Adrenal gland (tissue), 19 donors: ENCODE measurements at places on chromosomes 7 and 10. TPM values are rescaled to one million over a fixed set of nuclear protein-coding genes. Genes with fewer than 3 reads are reported as not detected.

H2BK1 gene
- not detected for total RNA-seq

GRCh38 chr10:89702121-89702480 lies 711 bp downstream of the KIF20B start:
- DNase-seq = no peak
- no peaks in the 10 kb centered on the region for H3K36me3 ChIP-seq
- peaks cover 13% of the 10 kb centered on the region for H3K4me1 ChIP-seq
- peak overlapping the region; percentile 70 for H3K4me3 ChIP-seq
- no peak overlapping the region for H3K27ac ChIP-seq

DNA sequence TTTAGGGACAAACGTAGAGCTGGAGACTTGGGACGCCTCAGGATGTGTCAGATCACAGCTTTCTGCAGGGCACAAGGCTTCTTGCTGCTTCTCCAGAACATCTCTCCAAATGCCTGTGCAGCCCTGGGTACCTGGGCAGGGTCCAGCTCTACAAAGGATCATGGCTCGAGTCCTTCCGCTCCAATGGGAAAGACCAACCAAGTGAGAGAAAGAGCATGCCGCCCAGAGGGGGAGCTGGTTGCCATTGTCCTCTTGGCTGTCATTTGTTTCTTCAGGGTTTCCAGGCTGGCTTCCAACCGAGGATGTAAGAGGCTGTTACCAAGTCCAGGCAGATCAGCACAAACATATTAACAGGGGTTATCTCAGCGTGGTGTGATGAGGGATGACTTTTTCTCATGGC lies 5.6 kb upstream of the LEP start:
- H3K27me3 ChIP-seq = peaks cover 2% of the 10 kb centered on the region
- no peak for DNase-seq
- H3K4me1 ChIP-seq = no peaks in the 10 kb centered on the region
- H3K4me3 ChIP-seq = no peak overlapping the region
- H3K27ac ChIP-seq = no peak overlapping the region
- H3K36me3 ChIP-seq = no peaks in the 10 kb centered on the region

DNA sequence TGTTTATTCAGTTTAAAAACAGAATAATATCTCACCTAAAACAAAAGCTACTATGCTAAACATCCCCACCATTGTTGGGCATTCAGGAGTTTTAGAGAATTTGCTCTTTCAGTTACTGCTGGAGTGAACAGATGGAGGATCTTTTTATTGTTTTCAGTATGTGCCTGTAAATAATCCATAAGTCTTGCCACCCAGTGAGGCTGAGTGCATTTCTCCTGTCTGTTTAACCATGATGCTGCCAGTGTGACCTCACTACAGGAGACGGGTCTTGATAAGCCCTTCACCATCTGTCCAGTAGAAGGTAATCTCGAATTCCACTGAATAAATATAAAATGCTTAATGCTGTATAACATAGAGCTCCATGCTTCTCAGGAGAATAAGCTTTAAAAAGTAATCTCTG lies 430.9 kb downstream of the POM121L12 start:
- no peak for DNase-seq
- H3K27ac ChIP-seq = no peak overlapping the region
- H3K4me3 ChIP-seq = no peak overlapping the region
- no peaks in the 10 kb centered on the region for H3K36me3 ChIP-seq
- peaks cover 4% of the 10 kb centered on the region for H3K4me1 ChIP-seq
- H3K27me3 ChIP-seq = no peaks in the 10 kb centered on the region

DNA sequence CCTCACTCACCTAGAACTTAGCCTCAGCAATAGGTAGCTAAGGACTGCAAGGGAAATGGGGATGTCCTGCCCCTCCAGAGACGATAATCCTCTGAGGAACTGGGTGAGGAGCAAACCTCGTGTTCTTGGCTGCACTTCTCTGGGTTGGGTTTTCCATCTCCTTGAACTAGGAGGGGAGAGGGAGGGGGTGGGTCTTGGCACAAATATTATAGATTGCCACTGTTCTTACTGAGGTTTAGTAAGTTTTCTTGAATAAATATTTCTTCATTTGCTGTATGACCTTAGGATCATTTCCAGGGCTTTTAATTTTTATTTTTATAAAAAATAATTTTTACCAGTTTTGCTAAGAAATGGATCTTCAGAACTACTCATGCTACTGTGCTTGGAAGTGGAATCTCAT lies 406.7 kb upstream of the FZD8 start:
- H3K27me3 ChIP-seq = no peaks in the 10 kb centered on the region
- H3K4me3 ChIP-seq = no peak overlapping the region
- H3K27ac ChIP-seq = no peak overlapping the region
- no peaks in the 10 kb centered on the region for H3K36me3 ChIP-seq
- no peak for DNase-seq

- no peak overlapping the region for H3K4me3 ChIP-seq
- no peak overlapping the region for H3K27ac ChIP-seq
- H3K4me1 ChIP-seq = no peaks in the 10 kb centered on the region
- no peak for DNase-seq
- H3K27me3 ChIP-seq = peaks cover 3% of the 10 kb centered on the region
These were observed 22.6 kb downstream of the KCNMA1 start for GRCh38 chr10:77614778-77615625.

DNA sequence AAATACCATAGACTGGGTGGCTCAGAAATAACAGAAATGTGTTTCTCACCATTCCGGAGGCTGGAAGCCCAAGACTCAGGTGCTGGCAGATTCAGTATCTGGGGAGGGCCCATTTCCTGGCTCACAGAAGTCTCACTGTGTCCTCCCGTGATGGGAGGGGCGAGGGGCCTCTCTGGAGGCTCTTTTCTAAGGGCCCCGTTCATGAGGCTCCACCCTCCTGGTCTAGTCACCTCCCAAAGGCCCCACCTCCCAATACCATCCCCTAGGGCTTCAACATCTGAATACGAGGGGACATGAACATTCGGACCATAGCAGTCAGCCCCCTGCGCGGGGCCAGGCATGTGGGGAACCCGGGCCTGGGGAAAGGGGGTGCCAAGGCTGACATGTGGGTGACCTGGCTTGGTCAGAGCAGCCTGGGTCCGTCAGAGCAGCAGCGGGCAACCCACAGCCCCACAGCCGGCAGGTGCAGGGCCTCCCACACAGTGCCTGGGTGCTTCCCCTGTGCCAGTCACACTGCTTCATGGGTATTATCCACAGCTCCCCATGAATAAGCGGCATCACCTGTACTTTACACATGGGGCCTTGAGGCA lies 13.3 kb upstream of the CNPY1 start:
- H3K4me3 ChIP-seq = no peak overlapping the region
- H3K27ac ChIP-seq = no peak overlapping the region
- DNase-seq = no peak
- H3K27me3 ChIP-seq = peaks cover 4% of the 10 kb centered on the region
- H3K4me1 ChIP-seq = no peaks in the 10 kb centered on the region

GRCh38 chr7:104775531-104775930 lies 238.5 kb upstream of the KMT2E start:
- H3K27me3 ChIP-seq = no peaks in the 10 kb centered on the region
- H3K36me3 ChIP-seq = no peaks in the 10 kb centered on the region
- H3K4me1 ChIP-seq = no peaks in the 10 kb centered on the region
- no peak overlapping the region for H3K4me3 ChIP-seq

DNA sequence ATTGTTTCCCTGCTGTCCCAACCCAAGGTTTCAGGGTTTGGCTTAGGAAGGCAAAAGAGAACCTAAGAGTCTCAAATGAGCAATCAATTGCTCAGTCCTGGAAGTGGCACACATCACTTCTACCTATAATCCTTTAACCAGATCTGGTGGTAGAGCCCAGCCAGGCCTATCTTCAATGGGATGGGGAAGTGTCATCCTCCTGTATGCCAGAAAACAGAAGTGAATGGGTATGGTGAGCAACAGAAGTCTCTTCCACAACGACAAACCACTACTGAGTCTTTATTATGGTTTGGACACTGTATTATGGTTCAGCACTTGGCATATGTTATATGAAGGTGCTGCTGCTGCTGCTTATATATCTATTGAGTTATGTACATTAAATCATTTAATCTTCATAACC lies 3.0 kb upstream of the AKR1B1 start:
- no peak for DNase-seq
- H3K27ac ChIP-seq = no peak overlapping the region
- H3K36me3 ChIP-seq = no peaks in the 10 kb centered on the region
- H3K27me3 ChIP-seq = no peaks in the 10 kb centered on the region
